ENCODE measurements at places on chromosomes 6 and 20.

DNA sequence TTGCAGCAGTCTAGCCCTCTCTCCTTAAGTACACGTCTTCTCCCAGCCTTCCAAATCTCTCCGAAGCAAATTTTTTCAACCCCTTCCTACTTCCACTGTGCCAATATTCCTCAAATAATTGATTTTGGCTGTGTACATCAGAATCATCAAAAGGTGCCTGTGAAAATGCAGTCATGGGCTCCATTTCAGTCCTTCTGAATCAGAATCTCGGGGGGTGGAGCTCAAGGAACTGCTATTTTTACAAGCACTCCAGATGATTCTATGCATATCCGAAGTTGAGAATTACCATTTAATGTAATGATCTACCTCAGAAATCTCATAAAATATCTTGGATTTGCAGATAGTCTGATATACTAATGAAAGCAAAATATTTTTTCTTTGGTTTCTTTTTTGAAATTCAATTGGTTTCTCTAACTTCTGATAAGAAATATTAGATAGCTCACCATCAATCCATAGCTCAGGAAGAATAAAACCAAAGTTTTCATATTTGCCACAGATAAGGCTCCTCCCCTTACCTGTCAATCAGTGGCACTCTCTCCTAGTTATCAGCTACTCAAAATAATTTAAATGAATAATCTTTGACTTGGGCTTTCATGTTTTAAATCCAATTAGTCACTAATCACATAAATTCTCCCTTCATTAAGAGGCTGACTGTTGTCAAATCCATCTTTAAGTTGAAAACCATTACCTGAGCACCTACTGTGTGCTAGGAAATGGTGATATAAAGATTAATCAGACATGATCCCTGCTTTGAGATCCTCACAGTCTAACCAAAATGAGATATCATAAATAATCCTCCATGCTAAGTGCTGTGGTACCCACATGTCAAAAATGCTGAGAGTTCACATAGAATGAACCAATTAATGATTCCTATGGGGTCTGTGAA, 36.4 kb upstream of the STXBP5 start:
- DNase-seq: no peak

GRCh38 chr6:106099235-106099537, 13.1 kb downstream of the PRDM1 start:
- no peak for DNase-seq

- no peak for DNase-seq
These were observed 9.0 kb downstream of the DYNLT1 start for GRCh38 chr6:158635427-158636073.

GRCh38 chr6:157804448-157805327, 18.4 kb upstream of the SNX9 start:
- no peak for DNase-seq

DNA sequence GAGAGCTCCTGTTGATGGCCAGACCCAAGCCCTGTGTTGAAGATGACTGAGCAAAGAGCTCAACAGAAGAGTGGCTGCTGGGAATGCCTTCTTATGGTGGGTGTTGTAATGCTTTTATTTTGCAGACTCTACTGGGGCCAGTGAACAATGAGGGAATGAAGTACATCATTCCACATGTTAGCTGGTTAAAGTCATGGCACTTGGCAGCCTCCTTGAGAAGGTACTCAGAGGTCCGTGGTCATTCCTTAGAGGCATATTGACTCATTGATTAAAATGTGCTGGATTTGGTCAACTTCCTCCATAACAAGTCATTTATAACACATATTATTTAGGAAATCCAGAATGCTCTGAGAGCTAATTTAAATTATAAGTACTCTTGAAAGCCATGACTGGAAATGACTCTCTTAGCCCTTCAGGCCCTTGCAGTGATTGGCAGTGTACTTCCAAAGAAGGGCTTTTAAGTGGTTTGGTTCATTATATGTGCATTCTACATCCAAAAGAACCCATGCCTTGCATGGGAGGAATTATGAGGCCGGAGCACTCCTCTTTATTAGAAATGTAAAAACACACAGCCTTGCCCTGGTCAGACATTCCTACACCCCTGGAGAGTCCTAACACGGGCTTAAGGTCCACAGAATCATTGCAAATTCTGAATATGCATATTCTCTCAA, 976.9 kb downstream of the KIF16B start:
- no peak for DNase-seq

DNA sequence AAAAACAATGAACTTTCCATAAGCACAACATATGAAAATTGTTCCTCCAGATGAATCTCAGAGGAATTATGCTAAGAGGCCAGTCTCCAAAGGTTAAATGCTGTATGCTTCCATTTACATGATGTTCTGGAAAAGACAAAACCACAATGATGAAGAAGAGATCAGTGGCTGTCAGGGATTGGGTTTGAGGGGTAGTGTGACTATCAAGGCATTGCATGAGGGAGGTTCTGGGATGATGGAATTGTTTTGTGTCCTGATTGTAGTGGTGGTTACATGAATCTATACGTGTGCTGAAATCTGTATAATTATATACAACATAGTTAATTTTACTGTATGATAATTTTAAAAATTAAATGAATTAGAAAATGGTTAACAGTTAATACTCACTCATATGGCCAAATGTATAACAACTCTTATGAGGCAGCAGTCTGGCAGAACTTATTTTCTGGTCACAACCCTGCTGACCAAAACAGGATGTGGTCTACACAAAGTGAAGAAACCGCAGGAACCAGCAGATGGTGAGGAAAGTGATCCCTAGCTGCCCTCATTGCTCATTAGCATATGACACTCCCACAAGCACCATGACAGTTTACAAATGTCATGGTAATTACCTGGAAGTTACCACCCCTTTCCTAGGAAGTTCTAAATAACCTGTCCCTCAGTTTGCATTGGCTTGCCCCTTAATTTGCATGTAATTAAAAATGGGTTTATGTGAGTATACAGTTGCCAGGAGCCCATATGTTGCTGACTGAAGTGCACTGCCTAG, 31.9 kb downstream of the NSFL1C start:
- peak; percentile 67 for DNase-seq

DNA sequence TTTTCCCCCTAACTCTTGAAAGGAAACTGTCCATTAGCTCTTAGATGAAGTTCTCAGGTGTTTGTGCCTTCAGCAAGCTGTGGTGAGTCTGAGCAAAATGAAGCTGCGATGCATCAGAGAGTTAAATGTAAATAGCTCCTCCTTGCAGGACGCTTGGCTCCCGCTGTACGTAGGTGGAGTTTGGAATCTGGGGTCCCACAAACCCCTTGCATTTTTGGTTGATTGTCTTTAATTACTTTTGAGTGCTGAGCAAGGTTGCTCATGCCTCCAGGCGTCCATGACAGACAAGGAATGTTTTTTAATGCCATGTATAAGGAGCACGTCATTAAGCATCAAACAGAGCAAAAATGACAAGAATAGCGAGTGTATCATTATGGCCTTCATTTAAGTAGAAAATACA, 300.5 kb downstream of the TFAP2C start:
- no peak for DNase-seq
